Progenitor cell of endocrine pancreas (in vitro differentiated cells): ENCODE measurements at places on chromosomes 1 and 21. TPM values are rescaled to one million over a fixed set of nuclear protein-coding genes. Genes with fewer than 3 reads are reported as not detected.

- no peaks in the 10 kb centered on the region for H3K27me3 ChIP-seq
- H3K4me3 ChIP-seq: no peak overlapping the region
- H3K27ac ChIP-seq: no peak overlapping the region
- no peaks in the 10 kb centered on the region for H3K36me3 ChIP-seq
Observed at GRCh38 chr1:219412772-219413171, 200.1 kb downstream of the ZC3H11B start.

DNA sequence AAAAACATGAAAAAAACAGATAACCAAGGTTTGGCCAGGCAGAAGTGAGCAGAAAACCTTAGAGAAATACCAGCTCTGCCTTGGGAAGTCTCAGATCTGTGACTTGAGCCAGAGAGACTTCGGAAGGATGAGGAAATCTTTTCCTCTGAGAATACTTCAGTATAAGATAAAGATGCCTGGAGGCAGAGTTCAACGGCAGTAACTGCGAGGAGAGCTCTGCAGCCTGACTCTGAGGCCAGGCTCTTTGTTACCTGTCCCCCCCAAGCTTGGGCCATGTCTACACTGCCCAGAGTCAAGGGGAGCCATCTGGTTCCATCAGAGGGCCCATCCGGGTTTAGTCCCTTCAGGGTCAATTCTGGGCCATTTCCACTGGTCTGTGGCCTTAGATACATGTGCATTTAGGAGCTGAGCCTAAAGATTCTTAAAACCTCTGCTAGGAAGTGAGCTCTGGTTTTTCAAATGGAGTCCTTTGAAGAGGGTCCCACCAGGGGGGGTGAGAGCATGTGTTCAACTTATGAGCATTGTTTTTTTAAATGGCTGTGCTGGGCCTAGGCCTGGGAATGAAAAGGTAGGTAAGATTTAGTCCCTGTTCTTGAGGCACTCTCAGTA lies 8.7 kb downstream of the KIRREL1 start:
- peaks cover 2% of the 10 kb centered on the region for H3K36me3 ChIP-seq
- H3K27ac ChIP-seq: peak overlapping the region; percentile 95

DNA sequence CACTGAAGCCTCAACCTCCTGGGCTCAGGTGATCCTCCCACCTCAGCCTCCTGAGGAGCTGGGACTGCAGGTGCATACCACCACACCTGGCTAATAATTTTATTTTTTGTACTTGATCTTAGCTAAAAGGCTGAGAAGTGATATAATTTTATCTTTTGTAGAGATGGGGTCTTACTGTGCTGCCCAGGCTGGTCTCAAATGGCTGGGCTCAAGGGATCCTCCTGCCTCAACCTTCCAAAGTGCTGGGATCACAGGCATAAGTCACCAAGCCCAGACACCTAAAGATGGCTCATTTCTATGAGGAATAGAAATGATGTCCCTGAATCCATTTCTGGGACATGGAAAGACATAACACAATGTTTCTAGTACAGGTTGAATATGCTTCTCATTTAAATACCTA lies 57.8 kb downstream of the TOMM20 start:
- no peaks in the 10 kb centered on the region for H3K27me3 ChIP-seq
- H3K27ac ChIP-seq: no peak overlapping the region
- no peaks in the 10 kb centered on the region for H3K36me3 ChIP-seq
- H3K4me3 ChIP-seq: no peak overlapping the region
- peaks cover 53% of the 10 kb centered on the region for H3K4me1 ChIP-seq

DNA sequence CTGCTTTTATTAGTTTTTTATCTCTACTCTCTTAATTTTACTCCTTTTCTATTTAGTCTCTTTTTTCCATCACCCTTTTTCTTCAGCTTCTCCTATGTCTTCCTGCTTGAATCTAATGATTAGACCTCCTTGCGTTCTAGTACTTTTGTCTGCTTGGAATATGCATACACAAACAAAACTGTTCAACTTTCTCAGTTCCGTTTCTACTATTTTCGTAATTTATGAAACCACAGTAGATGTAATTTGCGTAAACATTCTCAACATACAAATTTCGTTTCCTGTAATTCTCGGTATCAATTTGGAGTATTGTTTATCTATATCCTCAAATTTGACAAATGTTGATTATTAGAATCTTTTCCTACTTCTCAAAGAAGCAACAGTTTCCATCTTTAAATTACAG lies 772.5 kb downstream of the USP25 start:
- no peak for DNase-seq
- H3K27me3 ChIP-seq: no peaks in the 10 kb centered on the region
- H3K36me3 ChIP-seq: peaks cover 2% of the 10 kb centered on the region
- H3K4me1 ChIP-seq: no peaks in the 10 kb centered on the region
- H3K4me3 ChIP-seq: no peak overlapping the region
- no peak overlapping the region for H3K27ac ChIP-seq

Gene CELA3A
- 1.5 and 3.1 TPM in 2 replicates for total RNA-seq

Gene TOR1AIP1
- total RNA-seq: 29.5 and 32.0 TPM in 2 replicates
